ENCODE measurements at places on chromosomes 1 and 21.

DNA sequence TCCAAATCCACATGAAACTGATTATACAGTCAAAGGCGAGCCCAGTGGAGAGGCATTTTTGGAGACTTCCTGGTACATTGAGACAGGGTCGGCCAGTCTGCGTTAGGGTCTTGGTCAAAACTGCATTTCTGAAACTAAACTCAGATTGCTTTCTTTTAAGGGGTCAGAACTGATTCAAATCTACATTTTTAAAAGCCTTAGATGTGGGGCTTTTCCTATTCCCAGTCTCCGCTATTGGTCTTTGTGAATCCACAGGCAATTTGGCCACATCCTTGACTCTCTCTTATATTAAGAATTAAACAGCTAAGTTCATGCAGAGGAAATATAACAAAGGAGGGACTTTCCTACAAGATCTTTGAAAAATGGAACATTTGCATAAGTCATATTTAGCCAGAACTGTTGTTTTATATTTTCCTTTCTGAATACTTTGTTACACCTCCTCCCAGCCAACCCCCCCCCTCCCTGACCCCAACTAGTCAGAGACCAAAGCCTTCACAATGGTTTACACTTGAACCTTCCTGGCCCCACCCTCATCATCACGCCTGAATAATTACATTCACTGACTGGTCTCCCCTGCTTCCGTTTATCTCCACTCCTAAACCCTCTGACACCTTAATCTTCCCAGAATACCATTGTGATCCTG, 30.9 kb downstream of the SELL start:
- no peak for DNase-seq

DNA sequence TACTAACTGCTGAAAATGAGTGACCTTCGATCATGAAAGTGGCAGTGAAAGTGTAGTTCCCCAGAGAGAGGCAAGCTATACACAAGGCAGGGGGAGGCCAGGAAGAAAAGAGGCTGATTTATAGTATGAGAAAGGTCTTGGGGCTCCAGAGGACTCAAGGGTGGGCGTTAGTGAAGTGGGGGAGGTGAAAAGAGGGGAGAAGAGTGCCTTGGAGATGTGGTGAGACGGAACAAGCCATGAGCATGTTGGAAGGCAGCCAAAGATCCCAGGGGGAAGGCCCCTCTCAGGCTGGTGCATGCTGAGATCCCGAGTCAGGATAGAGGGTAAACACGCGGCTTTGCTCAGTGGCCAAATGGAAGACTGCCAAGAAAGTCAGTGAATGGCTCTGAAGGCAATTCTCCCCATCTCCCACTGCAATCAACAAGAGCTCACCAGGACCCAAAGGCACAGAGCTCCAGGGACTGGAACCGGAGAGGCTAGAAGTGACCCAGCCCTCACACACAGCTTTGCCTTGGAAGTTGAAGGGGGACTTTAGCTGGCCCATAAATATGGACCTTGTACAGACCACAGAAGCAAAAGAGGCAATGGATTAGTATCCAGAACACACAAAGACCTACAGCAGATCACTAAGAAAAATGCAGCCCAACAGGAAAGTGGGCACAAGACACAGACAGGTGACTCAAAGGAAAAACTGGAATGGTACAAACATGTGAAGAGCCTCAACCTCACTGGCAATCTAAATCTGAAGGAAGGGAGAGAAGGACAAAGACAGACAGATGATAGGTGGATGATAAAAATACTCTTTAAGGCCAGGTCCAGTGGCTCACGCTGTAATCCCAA, 49.6 kb downstream of the HSF2BP start:
- DNase-seq: no peak

DNA sequence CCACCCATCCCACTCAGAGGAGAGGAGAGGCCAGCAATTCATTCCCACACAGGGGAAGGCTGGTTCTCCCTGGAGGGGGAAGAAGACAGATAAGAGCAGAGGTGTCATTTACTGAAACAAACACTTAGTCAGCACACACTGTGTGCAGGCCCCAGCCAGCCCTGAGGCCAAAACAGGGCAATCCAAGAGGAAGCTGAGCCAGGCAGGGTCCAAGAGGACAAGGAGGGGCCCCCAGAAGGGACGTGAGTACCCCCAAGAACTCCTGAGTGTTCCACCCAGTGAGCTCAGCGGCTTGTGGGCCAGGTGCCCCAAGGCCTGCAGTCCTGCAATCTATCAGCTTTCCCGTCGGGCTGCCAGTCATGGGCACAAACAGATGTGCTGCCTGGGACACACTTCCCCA, 15.8 kb downstream of the ADGRB2 start:
- DNase-seq: peak; percentile 69

DNA sequence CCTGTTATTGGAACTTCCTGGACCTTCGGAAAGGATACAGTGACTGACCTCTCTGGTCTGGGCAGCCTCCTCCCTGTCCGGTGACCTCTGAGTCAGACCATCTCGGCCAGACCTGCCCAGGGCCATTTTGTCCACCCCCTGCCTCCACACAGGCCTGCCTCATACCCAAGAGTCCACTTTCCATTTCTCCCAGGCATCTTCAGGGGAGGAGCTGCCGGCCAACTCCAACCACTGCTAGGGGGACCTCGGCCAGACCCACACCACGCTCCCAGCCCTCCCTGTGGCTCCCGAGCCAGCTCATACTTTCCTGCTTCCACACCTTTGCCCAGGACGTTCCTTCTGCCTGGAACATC, 29.5 kb upstream of the RUNX3 start:
- no peak for DNase-seq

DNA sequence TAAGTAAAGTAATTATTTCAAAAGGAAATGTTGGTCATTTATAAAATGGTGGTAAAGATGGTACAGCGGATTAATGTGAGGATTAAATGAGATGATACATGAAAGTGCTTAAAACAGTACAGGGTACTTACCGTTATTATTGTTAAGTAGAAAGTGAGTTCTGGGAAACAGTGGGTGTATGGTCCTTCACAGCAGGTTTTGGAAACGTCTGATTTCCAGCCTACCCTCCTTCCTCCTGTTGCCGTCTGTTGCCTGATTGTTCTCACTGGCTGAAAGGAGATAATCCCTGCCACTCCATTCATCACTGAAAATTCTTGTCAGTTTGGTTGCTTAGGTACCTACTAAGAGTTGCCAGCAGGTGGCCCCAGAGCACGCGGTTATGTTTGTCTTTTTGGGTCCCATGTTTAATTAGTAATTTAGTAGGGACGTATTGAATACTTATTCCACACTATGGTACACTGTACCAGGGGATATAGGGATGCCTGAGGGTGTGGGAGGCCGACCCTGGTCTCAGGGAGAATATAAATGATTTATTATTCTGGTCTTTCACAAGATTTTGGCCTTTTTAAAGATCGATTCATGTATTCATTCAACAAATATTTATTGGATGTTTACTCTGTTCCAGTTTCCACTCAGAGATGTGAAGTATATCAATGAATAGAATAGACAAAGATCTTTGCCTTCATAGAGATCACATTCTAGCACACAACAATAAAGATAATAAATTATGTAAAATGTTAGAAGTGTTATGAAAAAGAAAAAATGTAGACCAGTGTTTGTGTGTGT, 30.8 kb upstream of the RPTN start:
- DNase-seq: peak; percentile 65

GRCh38 chr1:101253976-101254674, 17.3 kb downstream of the S1PR1 start:
- DNase-seq: no peak

- no peak for DNase-seq
Measured at GRCh38 chr1:85135392-85135798, 65.4 kb downstream of the SYDE2 start.

DNA sequence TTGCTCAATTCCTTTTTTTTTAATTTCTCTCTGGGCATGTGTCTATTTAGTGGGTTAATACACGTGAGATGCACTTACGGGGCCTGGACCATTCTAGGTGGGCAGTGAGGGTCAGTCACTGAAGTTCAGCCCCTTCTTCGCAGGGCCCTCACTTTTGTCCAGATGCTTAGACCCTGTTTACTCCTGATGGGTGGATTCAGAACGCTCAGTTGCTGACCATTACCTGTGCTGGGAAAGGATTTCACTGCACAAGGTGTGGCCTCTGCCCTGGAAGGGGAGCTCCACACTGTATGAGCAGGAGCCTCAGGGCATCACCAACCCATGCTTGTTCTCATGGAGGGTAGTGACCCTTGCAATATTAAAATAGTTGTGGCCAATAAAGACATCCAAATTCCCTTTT, 4.5 kb downstream of the PRAMEF12 start:
- DNase-seq: no peak

DNA sequence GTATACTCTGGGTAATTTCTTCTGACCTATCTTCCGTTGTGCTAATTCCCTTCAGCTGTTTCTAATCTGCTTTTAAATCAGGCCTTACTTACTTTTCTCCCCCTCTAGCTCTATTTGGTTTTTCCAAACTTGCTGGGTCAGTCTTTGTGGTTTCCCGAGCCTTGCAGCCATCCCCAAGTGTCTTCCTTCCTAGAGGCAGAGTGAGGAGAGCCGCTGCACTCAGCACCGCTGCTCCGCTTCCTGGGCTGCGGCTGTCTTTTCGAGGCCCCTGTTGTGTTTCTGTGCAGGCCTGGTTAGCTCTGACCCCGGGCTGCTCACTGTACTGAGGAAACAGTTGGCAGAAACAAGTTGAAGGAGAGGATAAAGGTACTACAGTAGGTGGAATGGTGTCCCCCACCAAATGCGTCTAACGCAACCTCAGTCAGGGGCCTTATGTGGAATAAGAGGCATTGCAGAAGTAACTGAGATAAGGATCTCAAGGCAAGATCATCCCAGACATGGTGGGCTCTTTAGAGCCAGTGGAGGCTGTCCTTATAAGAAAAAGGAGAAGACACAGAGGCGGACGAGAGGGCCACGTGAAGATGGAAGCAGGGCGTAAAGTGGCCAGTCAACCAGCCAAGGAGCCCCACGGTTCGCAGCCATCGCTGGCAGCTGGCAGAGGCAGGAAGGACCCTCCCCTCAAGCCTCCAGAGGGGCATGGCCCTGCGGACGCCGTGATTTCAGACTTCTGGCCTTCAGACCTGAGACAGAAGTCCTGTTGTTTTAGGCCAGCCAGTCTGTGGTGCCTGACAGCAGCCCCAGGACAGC, 10.5 kb downstream of the WNT9A start:
- DNase-seq: no peak

- no peak for DNase-seq
Measured at GRCh38 chr1:205677167-205677566, 3.1 kb downstream of the SLC45A3 start.

GRCh38 chr1:25020173-25020845, 90.2 kb upstream of the RUNX3 start:
- no peak for DNase-seq

GRCh38 chr1:33893147-33893830, 29.4 kb downstream of the HMGB4 start:
- peak; percentile 16 for DNase-seq

- peak; percentile 6 for DNase-seq
Measured at GRCh38 chr1:229758101-229759036, 132.3 kb downstream of the URB2 start.

DNA sequence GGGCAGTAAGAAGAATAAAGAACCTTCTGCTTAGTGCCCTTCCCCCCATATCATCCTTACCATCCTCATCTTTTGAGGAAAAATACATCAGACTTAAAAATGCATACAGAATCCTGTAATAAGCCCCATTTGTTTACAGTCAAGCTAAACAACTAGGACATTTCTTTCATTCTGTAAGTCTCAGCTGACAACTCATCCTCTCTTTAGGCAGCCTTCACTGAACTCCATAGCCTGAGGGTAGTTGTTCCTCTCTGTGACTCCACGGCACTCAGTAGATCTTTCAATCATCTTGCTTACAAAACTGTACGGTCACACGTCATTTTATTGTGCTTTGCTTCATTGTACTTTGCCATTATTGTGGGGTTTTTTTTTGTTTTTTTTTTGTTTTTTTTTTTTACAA, 82.5 kb downstream of the NRIP1 start:
- DNase-seq: no peak

DNA sequence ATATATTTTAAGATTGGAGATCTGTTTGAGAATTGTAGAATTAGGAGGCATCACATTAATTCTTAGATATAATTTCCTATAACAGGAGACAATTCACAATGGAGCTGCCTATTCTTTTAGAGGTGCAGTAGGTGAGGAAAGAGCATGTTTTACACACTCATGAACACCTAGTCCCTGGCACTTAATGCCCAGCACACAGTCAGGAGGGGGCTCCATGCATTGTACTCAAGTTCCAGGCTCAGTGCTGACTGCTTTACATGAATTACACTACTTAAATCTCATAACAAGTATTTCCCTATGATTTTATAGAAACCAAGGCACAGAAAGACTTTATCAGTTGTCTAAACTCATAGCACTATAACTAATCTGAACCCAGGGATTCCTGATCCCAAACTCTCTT, 360 bp upstream of the GBP3 start:
- DNase-seq: no peak

DNA sequence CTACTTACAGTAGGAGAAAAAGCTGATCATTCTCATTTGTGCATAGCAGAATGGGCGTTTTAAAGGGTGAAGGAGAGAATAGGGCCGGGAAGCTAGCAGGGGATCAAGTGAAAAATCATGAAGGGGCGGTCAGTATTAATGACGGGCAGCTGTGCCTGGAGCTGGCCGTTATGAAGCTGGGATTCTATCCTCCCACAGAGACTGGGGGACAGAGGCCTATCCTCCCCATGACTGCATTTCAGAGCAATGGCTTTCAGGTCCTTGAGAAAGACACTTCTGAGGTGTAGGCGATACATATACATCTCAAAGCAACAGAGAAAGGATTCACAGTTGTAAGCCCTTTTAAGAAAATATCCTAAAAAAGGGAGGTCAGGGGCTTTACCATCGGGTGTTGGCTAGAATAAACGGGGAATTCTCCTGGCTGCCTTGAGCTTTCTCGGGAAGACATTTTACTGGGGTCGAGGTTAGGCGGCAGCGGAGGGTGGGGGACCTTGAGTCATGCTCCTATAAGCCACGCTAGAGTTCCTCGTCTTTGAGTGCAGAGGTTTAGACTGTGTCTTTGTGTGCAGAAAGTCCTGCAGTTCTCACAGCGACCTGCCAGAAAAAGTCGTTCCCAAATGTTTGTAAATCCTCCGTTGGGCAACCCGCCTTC, 559 bp upstream of the MTARC2 start:
- DNase-seq: no peak

DNA sequence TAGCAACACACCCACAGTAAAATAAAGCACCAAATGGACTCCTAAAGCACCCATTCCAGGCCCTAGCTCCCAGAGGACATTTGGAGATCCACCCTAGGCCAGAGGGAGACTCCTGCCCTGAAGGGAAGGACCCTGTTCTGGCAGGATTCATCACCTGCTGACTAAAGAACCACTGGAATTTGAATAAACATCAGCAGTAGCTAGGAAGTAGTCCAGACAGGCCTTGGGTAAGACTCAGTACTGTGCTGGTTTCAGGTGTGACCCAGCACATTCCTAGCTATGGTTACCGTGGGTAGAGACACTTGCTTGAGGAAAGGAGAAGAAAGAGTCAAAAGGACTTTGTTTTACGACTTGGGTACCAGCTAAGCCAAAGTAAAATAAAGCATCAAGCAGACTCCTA, 92.7 kb upstream of the LRRC7 start:
- DNase-seq: peak; percentile 60

All from mesendoderm (in vitro differentiated cells).